ENCODE measurements at places on chromosomes 12 and 14. TPM values are rescaled to one million over a fixed set of nuclear protein-coding genes. Genes with fewer than 3 reads are reported as not detected.

CLECL1 gene
- 0.27 TPM for total RNA-seq

SOAT2 gene
- not detected for total RNA-seq

LRTM2 gene
- not detected for total RNA-seq

KCNMB4 gene
- 1.5 TPM for total RNA-seq

KLRF1 gene
- not detected for total RNA-seq

TTC8 gene
- 16.3 TPM for total RNA-seq

OVCH1 gene
- total RNA-seq, result 0.08 TPM

KLRG1 gene
- 1.5 TPM for total RNA-seq

ARHGAP9 gene
- 6.4 TPM for total RNA-seq

MGP gene
- 248 TPM for total RNA-seq

CIROP gene
- total RNA-seq, result not detected
